Activated T-helper 1 cell treated with anti-CD3 and anti-CD28 coated beads, Interleukin-2, amount 50 U/mL, for 16 hours (primary cell): ENCODE measurements at places on chromosomes 3 and 15.

- DNase-seq = no peak
Measured at GRCh38 chr15:67097930-67098740, 32.7 kb downstream of the SMAD3 start.

DNA sequence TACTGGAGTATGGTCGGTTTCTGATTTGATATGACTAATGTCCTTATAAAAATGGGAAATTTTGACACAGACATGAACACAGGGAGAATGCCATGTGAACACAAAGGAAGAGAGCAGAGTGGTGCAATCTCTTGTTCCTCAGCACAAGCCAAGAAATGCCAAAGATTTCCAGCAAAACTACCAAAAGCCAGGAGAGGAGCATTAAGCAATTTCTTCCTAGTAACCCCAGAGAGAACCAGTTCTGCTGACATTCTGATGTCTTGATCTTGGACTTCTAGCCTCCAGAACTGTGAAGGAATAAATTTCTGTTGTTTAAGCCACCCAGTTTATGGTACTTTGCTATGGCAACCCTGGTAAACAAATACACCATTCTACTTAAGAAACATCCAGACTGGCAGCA, 227.8 kb upstream of the MRPL3 start:
- no peak for DNase-seq

DNA sequence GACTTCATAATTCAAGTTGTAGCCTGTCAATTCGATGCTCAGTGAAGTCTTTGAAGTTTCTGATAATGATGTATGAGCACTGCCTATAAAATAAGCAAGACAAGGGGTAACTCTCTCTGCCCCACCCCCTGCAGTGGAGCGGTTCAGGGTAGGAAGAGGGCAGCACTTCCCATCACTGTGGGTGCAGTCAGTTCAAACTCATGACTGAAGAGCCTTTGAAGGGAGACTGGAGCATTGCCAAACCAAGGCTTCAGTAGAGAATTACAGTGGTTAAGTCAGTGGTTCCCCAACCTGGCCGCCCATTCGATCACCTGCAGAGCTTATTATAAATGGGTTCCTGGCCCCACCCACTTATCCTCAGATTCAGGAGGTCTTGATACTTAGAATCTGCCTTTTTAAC, 190.6 kb downstream of the SHQ1 start:
- peak; percentile 2 for DNase-seq

DNA sequence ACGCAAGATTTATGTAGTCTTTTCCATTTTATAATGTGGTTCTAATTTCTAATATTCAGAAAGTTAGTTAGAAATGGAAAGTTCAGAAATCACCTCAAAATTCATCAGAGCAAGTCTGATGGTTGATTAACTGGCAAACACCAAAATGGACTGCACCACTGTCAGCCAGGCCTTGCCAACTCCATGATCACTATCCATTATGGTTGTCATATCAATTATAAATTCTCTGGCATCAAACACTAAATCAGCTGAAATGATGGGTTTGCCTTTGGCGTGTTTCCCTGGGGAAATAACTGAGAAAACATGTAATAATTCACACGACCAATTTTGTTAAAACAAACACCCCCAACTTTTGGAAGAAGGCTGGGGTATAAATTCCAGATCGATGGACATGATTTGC, 219.4 kb downstream of the CDIN1 start:
- DNase-seq = no peak

GRCh38 chr15:58410353-58410752, 21.4 kb upstream of the LIPC start:
- no peak for DNase-seq

DNA sequence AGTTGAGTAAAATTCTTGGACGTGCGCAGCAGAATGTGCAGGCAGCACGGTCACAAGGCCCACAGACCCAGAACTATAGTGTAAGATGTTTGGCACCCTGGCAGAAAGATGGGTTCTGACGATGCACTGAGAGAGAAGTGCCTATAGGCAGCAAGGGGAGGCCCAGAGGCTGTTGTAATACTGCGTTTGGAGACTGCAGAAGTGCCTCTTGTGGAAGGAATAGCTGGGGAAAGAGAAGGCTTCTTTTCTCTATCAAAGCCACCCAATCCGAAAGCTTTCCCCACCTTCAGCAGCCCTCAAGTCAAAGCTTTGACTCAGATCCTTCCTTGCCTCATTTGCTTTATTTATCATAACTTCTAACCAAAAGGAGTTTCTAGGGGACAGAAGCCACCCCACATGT, 5.2 kb upstream of the SIN3A start:
- no peak for DNase-seq

GRCh38 chr3:111712294-111713167, 117.4 kb upstream of the ZBED2 start:
- peak; percentile 29 for DNase-seq

DNA sequence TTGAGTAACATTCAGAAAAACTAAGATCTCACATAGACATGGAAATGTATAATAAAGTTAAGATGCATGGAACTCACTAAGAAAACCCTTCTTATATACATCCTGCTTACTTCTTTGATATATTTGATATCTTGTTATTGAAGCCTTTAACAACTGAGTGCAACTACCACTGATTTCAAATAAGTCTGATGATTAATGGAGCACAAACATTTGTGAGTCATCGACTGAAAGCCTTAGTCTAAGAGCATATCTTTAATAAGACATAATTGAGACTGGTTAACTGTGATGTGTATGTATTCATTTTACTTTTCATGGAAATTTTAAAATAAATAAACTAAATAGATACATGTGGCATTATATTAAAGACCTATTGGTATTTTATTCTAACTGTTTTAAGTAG, 740.5 kb downstream of the EPHA3 start:
- no peak for DNase-seq

DNA sequence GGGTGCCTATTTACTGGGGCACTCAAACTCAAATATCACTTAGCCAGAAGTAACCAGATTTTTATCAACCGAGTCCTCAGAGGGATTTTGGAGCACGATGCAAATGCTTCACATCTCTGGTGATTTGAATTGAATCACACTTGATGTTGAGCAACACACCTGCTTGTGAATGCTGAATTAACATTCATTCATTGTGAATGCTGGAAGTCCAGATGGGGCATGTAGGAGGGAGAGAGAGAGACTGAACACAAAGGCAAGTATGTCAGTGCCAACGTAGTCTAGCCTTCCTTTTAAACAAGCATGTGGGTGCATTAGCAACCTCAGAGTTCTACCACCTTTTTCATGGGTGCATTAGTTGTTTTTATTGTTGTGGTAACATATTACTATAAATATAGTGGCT, 156.2 kb downstream of the ADAMTSL3 start:
- no peak for DNase-seq

- DNase-seq = no peak
Measured at GRCh38 chr15:99210334-99210733, 39.0 kb downstream of the TTC23 start.

- DNase-seq = no peak
Measured at GRCh38 chr3:105752791-105753415, 115.9 kb downstream of the CBLB start.

GRCh38 chr15:95262866-95263564, 1031.7 kb downstream of the MCTP2 start:
- no peak for DNase-seq

DNA sequence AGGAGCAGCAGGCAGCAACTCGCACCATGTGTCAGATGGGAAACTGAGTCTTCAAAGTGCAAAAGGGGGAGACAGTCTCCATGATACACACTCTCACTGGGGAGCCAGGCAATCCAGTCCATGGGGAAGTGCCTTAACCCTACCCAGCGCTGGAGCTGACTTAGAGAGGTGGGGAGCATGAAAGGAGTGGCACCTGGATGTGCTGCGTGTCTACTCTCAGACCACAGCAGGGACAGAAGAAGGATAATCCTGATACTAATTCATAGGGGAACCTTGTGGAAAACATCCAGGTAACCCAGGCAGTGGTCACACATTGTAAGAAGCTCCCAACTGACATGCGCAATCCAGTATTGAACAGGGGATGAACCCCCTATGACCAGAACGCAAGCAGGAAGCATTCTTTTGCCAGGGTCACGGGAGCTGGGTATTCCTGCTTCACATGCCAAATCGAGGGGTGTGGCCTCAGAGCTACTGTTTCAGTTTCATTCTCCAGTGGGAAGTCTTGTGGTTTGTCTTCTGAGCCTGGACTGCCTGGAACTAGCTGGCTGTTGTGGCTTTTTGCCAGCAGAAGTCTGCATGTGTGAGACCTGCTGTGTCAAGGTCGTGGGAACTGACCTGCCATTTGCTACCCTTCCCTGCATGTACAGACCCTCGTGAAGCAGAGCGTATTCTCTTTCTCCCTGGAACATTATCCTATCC, 367.6 kb upstream of the NDN start:
- DNase-seq = no peak

- no peak for DNase-seq
Measured at GRCh38 chr3:73509816-73510215, 114.9 kb downstream of the PDZRN3 start.

- no peak for DNase-seq
Measured at GRCh38 chr3:179972881-179973423, 63.8 kb downstream of the PEX5L start.

DNA sequence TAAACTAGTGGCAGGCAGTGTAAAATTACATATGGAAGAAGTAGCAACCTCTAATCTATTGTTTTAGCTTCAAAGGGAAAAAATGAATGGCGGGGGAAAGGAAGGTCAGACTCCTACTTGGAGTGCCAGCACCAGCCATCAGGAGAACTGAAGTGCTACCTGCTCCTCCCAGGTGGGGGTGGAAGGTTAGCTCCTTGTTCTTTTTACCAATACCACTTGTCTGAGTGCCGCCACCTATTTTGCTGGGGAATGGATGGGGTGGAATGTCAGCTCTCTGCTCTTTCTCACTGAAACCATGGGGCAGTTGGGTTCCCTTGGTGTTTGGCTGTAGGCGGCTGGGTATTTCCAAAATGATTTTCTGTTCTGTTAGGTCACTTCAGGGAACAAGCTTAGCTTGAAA, 428.7 kb upstream of the EPHA3 start:
- no peak for DNase-seq

DNA sequence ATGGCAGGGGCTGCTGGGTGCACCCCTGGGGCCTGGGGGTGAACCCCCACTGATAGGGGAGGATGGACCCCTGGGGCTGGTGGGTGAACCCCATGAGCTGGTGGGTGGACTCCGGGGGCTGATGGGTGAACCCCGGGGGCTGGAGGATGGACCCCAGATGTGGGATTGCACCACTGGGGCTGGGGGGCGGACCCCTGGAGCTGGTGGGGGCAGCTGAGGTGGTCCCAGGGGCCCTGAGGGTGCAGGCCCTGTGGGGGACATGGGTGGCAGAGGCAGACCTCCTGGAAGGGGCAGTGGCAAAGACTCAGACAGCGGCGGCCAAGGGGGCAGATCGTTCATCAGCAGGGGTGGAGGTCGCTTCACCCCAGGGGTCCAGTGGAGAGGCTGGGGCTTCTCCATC, 17.4 kb upstream of the TXNRD3 start:
- DNase-seq = no peak

- DNase-seq = no peak
Measured at GRCh38 chr15:85897207-85897894, 102.6 kb upstream of the KLHL25 start.
